NB4 (cell line): ENCODE measurements at places on chromosomes 11 and 22.

DNA sequence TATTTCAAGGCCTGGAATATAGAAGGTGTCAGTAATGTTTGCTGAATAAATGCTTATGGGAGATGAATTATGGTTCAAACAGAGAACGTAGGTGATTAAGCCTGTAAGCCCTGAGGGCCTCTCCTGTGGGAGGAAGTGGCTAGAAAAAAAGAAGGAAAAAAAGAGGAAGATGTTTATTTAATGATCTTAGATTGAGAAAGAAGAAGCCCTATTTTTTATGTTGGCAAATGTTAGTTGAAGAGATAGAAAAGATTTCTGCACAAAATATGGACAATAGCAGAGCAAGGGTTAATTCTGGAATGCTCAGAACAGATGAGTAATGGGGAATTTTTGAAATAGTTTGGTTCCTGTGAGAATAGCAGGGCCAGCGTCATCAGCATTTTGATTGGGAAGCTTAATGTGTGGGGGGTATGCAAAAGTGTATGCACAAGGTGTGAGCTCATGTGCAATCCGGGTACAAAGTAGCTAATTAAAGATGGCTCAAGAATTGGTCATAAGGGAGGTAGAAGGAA lies 95.7 kb downstream of the TEAD1 start:
- peak; percentile 22 for DNase-seq

GRCh38 chr11:62124186-62125113 lies 639 bp downstream of the INCENP start:
- DNase-seq = peak; percentile 72

DNA sequence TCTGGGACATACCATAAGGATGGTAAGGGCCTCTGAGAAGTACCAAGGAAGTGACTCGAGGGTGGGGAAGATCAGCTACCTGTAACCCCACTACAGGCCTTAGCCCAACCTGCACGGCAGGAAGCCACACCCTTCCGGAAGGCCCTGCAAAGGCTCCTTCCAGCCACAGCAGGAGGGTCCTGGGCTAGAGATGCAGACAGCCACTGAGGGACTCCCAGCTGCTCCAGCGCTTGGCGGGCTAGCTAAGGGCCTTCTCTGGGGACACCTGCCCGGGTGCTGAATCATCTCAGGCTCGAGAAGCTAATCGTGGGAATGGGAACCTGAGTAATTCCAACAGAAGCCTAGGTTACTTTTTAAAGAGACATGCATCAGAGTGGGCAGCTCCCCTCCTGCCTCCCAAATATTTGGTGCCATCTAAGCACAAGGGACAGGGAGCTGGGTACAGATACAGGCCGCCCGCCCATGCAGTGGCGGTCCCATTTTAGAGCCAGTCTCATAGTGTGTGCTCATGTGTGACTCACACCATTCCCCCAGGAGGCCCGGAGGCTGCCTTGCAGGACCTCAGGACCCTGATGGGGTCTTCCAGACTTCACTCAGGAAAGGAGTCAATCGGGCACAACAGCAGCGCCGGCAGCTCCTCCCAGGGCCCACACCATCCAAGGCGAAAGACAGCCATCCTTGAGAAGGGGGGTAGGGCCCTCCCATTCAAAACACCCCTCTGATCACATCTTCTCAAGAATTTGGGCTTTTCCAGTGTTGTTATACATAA lies 8.0 kb downstream of the MYH9 start:
- peak; percentile 8 for DNase-seq

GRCh38 chr22:44424867-44425693 lies 73.0 kb downstream of the RTL6 start:
- no peak for DNase-seq

GRCh38 chr11:68528630-68529029 lies 68.1 kb downstream of the PPP6R3 start:
- peak; percentile 44 for DNase-seq

- DNase-seq = peak; percentile 63
Observed at GRCh38 chr11:60145677-60146076, 37.2 kb downstream of the MS4A6A start.

DNA sequence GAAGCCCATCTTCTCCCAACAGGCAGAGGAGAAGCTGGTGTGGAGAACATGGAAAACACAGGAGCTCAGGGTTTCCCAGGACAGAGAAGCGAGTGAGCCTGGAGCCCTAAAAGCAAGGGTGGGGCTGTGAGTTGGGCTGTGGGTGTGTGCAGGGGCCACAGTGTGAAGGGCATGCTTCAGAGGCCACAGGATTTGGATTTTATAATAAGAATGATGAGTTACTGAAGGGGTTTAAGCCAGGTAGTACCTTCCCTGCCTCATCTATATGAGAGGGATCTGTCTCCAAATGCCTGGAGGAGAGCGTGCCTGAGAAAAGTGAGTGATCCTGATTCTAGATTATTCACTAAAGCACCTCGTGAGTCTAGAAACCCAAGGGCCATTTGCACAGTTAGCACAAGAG lies 106.8 kb downstream of the VPREB1 start:
- DNase-seq = no peak

- no peak for DNase-seq
Observed at GRCh38 chr22:40593460-40594273, 42.9 kb downstream of the MRTFA start.

GRCh38 chr11:77109236-77110019 lies 6.8 kb downstream of the OMP start:
- DNase-seq = no peak

GRCh38 chr22:49595465-49596078 lies 232.1 kb downstream of the BRD1 start:
- no peak for DNase-seq

GRCh38 chr22:35905894-35906293 lies 122.7 kb downstream of the RBFOX2 start:
- DNase-seq = no peak

DNA sequence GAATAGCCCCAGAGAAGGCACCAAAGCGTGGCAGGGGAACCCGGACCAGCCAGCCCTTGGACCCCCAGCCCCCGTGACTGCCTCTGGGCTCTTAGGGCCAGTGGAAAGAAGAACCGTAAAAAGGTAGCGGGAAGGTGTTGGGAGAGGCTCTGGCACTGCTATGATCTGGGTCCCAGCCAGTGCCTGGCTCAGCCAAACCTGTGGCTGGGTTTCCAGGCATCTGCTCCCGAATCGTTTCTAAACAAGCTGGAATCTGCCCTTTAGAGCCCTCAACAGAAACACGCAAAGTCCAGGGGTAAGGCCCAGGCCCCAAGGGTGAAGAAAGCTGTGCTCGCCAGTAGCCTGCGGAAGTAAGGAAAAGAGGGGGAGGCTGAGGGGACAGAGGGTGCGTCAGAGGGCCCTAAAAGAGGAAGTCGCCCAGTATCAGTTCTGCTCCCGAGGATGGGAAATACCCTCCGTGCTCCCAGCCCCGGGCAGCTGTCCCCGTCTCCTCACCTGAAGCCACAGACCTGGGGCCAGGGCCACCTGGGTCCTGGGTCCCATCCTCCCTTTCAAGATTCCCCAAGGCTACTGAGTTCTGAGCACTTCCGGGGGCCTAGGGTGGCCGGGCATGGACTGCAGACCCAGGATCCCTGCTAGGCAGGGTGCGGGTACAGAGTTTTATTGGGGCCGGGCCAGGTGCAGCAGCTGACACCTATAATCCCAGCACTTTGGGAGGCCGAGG lies 24.7 kb downstream of the IL10RA start:
- DNase-seq = peak; percentile 93

GRCh38 chr11:43955381-43956118 lies 13.1 kb downstream of the C11orf96 start:
- no peak for DNase-seq

DNA sequence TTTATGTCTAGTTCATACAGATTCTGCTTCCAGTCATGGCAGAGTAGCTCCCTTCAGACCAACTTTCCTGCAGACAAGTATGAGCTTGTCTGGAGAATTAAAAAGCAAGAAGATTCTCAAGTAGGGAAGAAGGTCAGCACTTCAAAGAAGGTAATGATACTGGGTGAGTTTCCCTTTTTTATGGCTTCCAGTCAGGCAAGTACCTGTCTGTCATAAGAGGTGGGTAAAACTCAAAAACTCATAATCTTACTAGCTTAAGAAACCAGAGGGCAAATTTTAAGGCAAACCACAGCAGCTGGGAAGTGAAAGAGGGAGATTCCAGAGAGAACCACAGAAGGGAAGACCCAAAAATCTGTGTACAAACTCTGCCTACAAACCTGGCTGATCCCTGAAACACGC lies 54.2 kb downstream of the DENND5A start:
- no peak for DNase-seq

DNA sequence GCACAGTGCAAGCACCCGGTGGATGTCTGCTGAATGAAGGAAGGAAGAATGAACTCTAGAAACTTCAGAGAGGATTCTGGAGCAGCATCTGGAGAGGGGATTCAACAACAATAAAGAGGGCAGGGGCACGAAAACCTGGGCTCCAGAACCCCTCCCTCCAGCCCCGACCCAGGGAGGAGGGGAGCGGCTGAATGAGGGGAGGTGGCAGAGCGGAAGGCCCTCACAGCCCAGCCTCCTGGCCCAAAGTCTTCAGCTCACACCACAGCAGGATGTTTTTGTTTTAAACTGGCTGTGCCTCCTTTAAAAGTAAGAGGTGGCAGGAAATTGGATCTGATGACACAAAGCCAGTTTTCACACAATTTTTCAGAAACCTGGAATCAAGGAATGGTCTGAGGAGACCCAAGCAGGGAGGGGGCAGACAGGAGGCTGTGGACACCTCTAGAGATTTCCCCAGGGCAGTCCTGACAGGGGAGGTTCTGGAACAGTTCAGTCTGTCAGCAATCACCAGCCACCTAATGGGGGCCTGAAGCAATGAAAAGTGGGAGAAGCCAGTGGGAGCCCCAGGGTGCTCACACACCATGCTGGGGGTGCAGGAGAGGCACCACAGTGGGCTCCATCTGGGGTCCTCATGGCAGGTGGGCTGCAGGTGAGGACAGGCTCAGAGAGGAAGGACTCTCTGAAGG lies 44.4 kb upstream of the TCF20 start:
- no peak for DNase-seq

DNA sequence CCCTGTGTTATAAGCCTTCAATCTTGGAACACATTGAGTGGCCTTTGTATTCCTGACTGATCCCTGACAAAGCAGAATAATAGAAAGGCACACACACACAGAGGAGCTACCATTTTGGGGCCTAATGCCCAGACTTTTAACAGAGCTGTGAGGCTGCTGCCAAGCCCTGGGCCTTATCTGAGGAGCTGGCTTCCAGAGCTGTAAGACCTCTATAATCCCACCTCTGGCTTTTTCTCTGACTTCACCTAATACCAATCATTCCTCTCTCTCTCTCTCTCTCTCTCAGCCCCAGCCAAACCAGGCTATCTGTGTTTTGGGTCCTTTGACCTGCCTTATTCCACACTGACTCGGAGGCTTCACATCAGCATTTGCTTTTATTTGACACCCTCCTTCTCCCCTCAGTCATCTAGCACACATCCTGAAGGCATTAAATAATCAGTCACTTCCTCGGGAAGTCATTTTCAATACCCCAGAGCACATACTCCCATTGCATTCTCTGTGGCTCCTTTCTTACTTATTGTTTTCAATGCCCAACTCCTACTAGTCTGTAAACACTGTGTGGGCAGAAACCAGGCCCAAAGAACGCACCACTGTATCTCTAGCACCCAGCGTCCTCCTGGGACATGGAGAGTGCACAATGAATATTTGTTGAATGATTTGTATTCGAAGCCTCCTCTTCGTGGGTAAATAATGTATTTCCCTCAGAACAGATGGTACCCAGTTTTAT lies 21.2 kb upstream of the TRIM44 start:
- DNase-seq = no peak

DNA sequence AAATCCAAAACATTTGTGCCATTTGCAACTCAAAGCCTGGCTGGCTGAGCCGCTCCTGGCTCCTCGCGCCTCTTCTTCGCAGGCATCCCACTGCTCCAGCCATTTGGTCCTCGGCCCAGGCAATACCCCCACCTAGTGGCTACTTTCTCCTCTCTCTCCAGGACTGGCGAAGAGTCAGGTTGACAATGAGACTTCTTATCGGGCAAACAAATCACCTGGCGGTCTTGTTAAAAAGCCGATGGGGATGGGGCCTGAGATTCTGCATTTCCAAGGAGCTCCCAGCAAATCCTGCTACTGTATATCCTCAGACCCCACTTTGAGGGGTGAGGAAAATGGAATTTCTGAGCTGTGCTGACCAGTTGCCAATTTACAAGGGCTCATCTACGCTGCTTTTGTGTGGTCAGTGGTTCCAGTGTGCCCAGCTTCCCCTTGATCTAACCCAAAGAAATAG lies 89.0 kb downstream of the ISX start:
- peak; percentile 55 for DNase-seq
